ENCODE measurements at places on chromosomes 4 and X. TPM values are rescaled to one million over a fixed set of nuclear protein-coding genes. Genes with fewer than 3 reads are reported as not detected.

DNA sequence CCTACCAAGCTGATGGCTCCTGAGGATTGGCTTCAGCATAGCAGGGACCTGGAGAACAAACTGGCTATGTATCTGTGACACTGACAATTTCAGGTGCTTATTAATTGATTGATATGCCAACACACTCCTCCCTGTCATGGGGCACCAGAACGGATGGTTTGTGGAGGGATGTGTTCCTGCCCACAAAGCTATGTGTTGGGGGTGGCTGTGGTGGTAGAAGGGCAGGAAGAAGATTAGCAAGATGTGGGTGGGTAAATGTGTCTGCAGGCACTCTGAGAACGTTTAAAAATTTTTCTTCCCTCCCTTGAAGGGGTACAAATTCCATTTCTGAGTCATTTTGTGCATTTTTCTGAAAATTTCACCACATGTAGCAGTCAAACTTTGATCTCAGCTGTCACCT is 55.0 kb upstream of the SCML1 start:
- no peak for DNase-seq

DNA sequence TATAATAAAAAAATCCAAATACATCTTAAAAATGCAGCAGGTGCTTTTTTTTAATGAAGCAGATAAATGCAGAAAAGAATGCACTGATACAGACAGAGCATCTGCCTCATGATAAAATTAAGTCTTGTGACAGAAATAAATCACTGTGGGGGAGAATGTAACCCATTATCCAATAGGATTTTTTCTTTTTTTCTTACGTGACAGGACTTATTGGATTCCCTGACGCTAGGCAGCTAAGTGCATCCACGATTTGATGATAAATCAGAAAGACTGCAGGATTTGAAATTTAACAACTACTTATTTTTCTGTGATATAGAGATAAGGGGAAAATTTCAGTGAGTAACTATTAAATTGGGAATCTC is 110.6 kb upstream of the PPARGC1A start:
- DNase-seq, result no peak

TMSB15B gene
- 1.7 TPM for polyA plus RNA-seq

DNA sequence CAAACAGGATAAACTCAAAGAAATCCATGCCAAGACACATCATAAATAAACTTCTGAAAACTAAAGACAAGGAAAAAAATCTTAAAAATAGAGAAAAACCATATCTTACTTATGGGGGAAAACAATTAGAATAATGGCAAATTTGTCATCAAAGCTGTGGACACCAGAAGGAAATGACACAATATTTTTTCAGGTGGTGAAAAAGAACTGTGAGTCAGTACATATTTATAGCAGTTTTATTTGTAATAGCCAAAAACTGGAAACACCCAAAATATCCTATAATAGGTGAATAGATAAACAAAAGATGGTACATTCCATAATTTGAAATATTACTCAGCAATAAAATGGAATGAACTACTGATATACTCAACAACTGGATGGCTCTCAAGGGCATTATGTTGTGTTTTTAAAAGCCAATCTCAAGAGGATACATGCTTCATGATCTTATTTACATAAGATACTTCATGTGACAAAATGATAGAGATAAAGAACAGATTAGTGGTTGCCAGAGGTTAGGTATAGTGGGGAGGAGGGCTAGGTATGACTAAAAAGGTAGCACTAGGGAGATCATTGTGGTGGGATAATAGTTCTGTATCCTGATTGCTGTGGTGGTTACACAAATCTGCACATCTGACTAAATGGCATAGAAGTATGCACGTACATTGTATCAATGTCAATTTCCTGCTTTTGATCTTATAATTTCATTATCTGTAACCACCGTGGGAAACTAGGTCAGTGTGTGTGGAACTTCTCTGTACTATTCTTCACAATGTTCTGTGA is 191.9 kb downstream of the PPP1R2C start:
- DNase-seq, result no peak

FAM236B gene
- not detected for polyA plus RNA-seq

- no peak for DNase-seq
Measured at GRCh38 chrX:128518508-128518907, 466.3 kb upstream of the ACTRT1 start.

RAB39B gene
- 1.8 TPM for polyA plus RNA-seq

CXCL11 gene
- not detected for polyA plus RNA-seq

- DNase-seq, result no peak
Measured at GRCh38 chr4:38141808-38142500, 181.8 kb downstream of the PTTG2 start.

TEX13C gene
- not detected for polyA plus RNA-seq

HTR2C gene
- not detected for polyA plus RNA-seq

GRCh38 chrX:148741441-148741840 is 241.0 kb downstream of the AFF2 start:
- peak; percentile 10 for DNase-seq

GRCh38 chrX:6228720-6229119 is at the start of gene NLGN4X:
NLGN4X (minus strand) TSS chrX:6228867; CDS start chrX:6151466, 77,401 bp downstream.
- DNase-seq, result peak; percentile 15

GRCh38 chr4:108466936-108467902 is 153.2 kb upstream of the RPL34 start:
- no peak for DNase-seq

All from kidney (tissue), 22 donors.